Stimulated activated CD8-positive, alpha-beta memory T cell treated with anti-CD3 and anti-CD28 coated beads, Interleukin-7, amount 100 ng/mL, for 1 hour (primary cell): ENCODE measurements at places on chromosomes 6 and 20.

DNA sequence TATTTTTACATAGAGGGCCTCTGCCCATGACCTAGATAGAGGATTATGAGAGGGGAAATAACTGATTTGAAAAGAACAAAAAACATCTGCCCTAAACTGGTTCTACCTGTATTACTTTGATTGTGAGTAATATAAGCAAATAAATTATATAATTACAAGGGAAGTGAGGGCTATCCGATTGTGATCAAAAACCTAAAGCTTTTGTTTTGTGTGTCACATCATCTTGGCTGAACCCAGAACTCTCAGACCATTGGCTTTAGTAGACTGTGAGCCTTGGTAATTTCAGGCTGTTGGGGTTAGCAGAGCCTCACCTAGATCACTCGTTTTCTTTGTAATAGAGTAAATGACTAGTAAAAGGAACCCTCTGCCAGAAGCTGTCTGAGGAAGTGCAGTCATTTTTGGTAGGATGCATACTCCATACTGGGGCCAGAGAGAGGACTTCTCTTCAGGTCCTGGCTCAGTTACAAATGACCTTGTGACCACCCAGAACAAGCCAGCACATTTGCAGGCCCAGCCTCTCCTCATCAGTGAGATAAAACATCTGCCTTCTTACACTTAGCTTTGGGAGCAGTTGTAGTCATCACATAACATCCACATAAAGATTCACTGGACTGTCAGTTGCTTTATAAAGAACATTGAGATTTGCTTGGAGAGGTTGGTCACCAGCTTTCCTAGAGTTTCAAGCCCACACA is 13.5 kb downstream of the STK35 start:
- no peak for DNase-seq

GRCh38 chr20:40610730-40611129 is 78.3 kb downstream of the MAFB start:
- DNase-seq = no peak

- no peak for DNase-seq
Observed at GRCh38 chr6:23340271-23340670, 770.9 kb downstream of the HDGFL1 start.

GRCh38 chr20:60627751-60628565 is 624.1 kb upstream of the CDH4 start:
- DNase-seq = no peak

GRCh38 chr20:1813674-1814635 is 81.3 kb upstream of the SIRPA start:
- no peak for DNase-seq

DNA sequence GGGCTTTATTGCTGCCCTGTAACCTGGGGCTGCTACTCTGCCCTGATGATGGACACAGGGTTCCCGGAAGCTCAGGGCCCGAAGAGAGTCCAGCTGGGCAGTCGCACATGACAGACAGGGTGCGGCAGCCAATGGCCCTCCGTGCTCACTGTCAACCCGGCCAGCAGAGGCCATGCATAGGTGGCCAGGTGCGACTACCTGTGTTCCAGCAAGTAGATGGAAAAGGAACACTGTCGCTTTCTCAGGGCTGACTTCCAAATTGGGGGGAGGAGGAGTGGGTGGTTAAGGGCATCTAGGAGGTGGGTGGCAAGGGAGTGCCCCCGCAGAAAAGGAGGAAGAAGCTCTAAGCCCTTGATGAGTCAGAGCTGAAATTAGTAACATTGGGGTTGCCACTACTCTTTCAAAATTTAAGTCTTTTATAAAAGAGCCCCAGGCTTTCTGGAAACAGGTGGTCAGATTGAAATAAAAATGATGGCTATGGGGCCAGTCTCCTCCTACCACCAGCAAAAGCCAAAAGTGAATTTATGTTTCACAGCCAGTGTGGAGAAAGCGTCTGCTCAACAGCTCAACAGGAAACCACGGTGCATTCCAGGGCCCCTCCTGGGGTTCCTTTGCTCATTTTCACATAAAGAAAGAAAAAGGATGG is 2.3 kb upstream of the RAMACL start:
- no peak for DNase-seq

DNA sequence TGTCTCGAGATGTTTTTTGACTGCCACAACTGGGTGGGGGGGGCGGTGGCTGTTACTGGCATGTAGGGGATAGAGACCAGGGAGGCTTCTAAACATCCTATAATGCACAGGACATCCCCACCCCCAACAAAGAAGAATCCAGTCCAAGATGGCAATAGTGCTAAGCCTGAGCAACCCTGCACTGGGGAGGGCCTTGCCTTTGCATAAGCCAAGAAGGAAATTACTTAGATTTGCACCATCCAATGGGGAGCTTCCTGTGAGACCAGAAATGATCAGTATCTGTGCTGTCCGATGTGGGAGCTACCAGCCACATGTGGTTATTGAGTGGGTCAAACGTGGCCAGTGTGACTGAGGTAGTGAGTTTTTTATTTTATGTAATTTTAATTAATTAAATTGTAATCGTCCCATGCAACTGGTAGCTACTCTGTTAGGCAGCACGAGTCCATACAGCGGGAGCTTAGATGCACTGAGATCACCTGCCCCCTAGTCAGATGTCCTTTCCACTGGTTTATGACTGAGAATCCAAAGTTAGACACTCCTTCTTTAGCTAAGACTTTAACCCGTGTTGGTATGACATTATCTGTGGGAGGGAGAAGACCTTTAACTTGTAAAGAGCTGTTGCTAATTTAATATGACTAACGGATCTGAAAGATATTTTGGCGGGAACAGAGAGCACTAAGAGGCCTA is 97.4 kb upstream of the NEDD9 start:
- no peak for DNase-seq

DNA sequence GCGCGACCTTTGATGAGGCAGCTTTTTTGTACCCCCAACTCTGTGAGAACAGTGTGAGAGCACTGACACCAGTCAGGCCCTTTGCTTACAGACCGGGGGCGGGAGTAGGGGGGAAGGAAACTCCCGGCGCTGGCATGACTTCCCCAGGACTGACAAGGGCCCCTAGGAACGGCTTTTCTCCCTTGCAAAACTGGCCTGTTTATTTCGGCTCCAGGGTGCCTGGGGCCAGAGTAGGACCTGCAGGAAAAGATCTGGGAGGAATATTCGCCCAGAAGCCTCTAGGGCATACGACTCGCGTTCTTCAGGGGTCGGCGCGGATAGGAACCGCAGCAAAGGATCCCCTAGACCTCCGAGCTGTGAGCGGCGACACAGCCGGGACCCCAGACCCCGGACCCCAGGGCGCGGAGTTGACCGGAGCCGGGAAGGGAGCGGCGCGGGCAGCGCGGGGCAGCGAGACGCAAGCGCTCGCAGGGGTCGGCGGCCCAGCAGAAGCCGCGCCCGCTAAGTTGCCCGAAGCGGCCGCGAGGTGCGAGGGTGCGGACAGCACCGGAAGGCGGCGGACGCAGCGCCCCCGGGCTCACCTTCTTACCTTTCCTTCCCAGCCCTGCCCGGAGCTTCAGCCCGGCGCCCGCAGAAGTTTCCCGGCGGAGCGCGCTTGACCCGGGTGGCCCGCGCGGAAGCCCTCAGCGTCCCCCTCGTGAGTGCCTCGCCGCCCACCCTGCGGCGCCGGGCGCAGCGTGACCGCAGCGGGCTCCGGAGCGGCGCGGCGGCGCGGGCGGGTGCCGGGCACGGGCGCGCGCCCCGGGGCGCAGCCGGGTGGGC is at the start of gene POPDC3:
TSS of gene POPDC3 (minus strand) at position 771 of the 822 bp plus-strand sequence. CDS start 18,105 bp downstream, outside the sequence.
- DNase-seq = no peak

DNA sequence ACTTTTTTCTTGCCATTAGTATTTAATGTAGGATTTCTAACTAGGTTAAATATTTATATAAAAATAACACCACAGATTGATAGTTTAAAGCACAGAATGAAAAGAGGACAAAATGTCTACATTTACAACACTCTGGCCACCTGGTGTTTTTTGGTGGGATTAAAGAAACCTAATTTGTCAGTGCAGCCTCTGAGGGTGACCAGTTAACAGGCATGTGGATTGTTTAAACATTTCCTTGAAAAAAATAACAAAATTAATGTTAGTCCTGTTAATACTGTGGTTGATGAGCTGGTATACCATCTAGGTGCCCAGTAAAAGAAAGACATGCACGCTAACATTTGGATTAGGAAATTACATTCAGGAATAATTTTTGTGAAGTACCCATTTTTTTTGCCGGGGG is 8.8 kb downstream of the SLC9A8 start:
- no peak for DNase-seq

- DNase-seq = no peak
Observed at GRCh38 chr6:33297956-33298772, 578 bp downstream of the RGL2 start.

GRCh38 chr6:106086814-106087175 is 659 bp downstream of the PRDM1 start:
- no peak for DNase-seq

DNA sequence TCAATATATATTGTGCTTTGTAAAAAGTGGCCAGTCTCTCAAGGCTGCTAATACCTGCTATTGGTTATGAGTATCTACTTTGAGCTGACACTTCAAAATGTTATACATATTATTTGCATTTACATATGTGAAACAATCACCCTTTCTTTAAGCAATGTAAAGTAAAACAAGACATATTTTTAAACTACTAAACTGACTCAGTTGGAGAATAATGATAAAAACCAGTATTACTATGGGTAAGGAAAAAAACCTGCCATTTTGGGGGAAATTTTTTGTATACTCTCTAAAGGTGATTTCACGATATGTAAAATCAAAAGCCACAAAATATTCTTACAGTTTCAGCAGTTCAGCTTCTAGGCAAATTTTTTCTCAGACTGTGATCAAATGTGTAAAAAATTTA is 232.3 kb downstream of the PRL start:
- no peak for DNase-seq

GRCh38 chr6:142935553-142936517 is 9.1 kb downstream of the HIVEP2 start:
- no peak for DNase-seq

DNA sequence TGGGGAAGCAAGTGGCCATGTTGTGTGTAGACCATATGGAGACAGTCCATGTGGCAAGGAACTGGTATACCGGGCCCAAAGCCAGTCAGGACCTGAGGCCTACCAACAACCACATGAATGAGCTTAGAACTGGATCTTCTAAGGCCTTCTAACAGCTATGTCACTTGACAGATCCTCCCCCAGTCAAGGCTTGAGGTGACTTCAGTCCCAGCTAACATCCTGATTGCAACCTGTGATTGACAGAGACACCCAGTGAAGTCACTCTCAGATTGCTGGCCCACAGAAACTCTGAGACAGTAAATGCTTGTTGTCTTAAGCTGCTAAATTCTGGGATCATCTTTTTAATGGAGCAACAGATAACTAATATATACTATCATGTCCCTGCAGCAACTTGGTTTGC is 32.9 kb downstream of the AHI1 start:
- DNase-seq = no peak

GRCh38 chr6:97029552-97029951 is 105.0 kb downstream of the KLHL32 start:
- DNase-seq = no peak

GRCh38 chr20:988272-988671 is 13.8 kb downstream of the RSPO4 start:
- no peak for DNase-seq

DNA sequence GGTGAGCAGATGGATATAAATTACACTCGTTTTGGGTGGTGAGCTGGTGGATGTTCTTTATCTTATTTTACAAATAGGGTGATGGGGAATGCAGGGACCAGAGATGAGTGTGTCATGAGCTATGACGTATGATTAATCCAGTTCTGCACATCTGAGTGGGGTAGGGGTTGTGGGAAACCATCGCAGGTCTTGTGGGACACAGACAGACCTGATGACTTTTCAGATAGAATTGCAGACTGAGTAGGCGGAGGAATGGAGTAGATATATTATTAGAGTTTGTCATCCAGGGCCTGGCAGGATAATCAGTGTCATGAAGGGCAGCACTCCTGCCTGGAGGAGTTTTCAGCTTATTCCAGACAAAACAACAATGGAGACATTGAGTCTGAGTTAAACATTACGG is 12.9 kb upstream of the DSP start:
- DNase-seq = no peak

GRCh38 chr6:36915599-36915998 is 29.8 kb downstream of the C6orf89 start:
- DNase-seq = no peak

GRCh38 chr6:80930376-80930775 is 822.1 kb downstream of the TENT5A start:
- DNase-seq = no peak

- DNase-seq = no peak
Observed at GRCh38 chr20:23404196-23404595, 17.1 kb downstream of the NAPB start.

GRCh38 chr6:16472349-16473069 is 234.1 kb downstream of the GMPR start:
- DNase-seq = no peak

GRCh38 chr6:107360476-107360875 is 98.9 kb downstream of the PDSS2 start:
- no peak for DNase-seq

DNA sequence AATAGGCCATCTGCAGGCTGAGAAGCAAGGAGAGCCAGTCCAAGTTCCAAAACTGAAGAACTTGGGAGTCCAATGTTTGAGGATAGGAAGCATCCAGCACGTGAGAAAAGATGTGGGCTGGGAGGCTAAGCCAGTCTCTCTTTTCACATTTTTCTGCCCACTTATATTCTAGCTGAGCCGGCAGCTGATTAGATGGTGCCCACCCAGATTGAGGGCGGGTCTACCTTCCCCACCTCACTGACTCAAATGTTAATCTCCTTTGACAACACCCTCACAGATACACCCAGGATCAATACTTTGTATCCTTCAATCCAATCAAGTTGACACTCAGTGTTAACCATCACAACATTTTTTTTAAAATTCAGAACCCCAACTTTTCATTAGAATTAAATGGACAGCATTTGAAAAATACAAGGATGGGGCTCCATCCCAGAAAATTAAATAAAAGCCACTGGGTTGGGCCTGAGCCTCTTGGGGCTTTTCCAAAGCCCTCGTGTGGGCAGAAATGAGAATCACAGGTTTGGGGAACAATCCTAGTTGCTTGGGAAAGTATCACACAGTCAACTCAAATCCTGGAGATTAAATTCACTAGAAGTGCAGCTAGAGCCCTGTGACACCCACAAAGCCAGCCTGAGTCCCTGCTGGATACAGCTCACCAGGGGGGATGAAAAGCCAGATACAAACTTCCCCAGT is 2.2 kb downstream of the CLDN20 start:
- no peak for DNase-seq

- DNase-seq = no peak
Observed at GRCh38 chr20:62628691-62629090, 13.6 kb upstream of the SLCO4A1 start.

DNA sequence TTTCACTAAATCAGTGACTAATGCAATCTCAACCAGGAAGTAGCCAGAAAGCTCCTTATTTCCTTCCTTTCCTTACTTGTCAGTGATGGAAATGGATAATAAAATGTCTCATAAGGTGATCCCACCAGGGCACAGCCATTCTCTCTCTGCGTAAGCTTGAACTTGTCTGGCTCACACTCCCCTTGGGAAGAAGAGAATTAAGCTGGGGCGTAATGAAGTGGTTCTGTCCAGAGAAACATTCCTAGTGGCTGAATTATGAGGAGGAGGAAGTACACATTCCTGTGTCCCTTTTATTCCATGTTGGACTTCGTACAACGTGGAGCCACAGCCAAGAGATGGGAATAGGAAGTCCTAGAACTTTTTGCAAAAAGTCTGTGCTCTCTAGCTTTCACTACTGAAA is 93.7 kb downstream of the MTHFD1L start:
- no peak for DNase-seq
